CD8-positive, alpha-beta memory T cell (primary cell): ENCODE measurements at places on chromosomes 13 and 19.

- H3K4me3 ChIP-seq, result no peak overlapping the region
- H3K27ac ChIP-seq, result no peak overlapping the region
- H3K36me3 ChIP-seq, result no peaks in the 10 kb centered on the region
- DNase-seq, result no peak
Observed at GRCh38 chr13:99056381-99057014, 78.6 kb upstream of the DOCK9 start.

- no peaks in the 10 kb centered on the region for H3K36me3 ChIP-seq
- H3K27ac ChIP-seq, result no peak overlapping the region
- H3K27me3 ChIP-seq, result no peaks in the 10 kb centered on the region
- no peak for DNase-seq
Observed at GRCh38 chr13:48571126-48571913, 38.4 kb upstream of the RCBTB2 start.

DNA sequence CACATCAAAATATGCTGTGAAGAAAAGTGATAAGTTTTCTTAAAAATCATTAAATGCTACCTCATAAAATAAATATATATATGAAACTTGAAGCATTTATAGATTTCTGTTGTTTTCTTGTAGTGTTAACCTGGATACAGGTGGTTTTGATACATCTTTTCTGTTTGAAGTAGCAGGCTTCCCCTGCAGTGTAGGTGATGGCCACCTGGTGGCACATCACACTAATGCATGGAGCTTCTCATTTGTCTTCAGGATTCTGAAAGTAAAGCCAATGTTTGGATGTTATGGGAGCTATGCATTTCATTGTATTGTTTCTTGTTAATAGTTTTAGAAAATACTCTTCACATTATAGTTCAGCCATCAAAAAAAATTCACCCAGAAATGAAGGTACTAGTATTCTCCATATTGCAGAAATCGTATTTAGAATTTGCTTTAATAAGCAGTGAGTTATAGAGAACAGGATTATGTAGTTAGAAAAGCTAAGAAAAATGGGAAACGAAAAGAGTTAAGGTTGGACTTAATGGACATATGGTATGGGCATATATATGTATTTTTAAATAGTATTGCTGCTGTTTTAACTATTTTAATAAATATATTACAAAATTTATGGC is 18.7 kb downstream of the GPR180 start:
- H3K4me1 ChIP-seq, result no peaks in the 10 kb centered on the region
- no peak overlapping the region for H3K4me3 ChIP-seq
- DNase-seq, result no peak
- no peak overlapping the region for H3K27ac ChIP-seq
- H3K36me3 ChIP-seq, result peaks cover 7% of the 10 kb centered on the region
- no peaks in the 10 kb centered on the region for H3K27me3 ChIP-seq

DNA sequence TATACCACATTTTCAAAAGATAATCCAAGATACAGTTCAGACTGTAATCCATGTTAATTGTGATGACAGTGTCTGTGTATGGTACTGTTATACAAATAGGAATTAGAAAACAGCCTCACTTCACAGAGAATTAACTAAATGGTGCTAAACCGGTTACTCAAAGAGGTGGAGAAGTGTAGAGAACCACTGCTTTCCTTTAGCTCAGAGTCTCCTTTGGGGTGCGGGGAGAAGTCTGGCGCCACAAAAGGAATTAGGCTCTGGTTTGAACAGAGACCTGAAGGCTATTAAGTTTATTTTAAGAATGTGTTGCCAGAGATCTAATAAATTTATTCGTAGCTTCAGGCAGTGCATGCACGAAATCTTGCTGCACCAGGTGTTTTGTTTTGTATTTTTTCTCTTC is 65.8 kb downstream of the FREM2 start:
- no peaks in the 10 kb centered on the region for H3K36me3 ChIP-seq
- no peaks in the 10 kb centered on the region for H3K27me3 ChIP-seq
- no peak overlapping the region for H3K4me3 ChIP-seq
- H3K4me1 ChIP-seq, result no peaks in the 10 kb centered on the region
- H3K27ac ChIP-seq, result no peak overlapping the region
- DNase-seq, result no peak

- no peak for DNase-seq
- no peaks in the 10 kb centered on the region for H3K4me1 ChIP-seq
- H3K36me3 ChIP-seq, result no peaks in the 10 kb centered on the region
- H3K27ac ChIP-seq, result peak overlapping the region; percentile 57
Observed at GRCh38 chr19:38452430-38453366, 19.2 kb downstream of the RYR1 start.

GRCh38 chr13:36038785-36039555 is 92.2 kb downstream of the DCLK1 start:
- no peak overlapping the region for H3K27ac ChIP-seq
- DNase-seq, result no peak
- H3K36me3 ChIP-seq, result no peaks in the 10 kb centered on the region
- no peaks in the 10 kb centered on the region for H3K27me3 ChIP-seq

DNA sequence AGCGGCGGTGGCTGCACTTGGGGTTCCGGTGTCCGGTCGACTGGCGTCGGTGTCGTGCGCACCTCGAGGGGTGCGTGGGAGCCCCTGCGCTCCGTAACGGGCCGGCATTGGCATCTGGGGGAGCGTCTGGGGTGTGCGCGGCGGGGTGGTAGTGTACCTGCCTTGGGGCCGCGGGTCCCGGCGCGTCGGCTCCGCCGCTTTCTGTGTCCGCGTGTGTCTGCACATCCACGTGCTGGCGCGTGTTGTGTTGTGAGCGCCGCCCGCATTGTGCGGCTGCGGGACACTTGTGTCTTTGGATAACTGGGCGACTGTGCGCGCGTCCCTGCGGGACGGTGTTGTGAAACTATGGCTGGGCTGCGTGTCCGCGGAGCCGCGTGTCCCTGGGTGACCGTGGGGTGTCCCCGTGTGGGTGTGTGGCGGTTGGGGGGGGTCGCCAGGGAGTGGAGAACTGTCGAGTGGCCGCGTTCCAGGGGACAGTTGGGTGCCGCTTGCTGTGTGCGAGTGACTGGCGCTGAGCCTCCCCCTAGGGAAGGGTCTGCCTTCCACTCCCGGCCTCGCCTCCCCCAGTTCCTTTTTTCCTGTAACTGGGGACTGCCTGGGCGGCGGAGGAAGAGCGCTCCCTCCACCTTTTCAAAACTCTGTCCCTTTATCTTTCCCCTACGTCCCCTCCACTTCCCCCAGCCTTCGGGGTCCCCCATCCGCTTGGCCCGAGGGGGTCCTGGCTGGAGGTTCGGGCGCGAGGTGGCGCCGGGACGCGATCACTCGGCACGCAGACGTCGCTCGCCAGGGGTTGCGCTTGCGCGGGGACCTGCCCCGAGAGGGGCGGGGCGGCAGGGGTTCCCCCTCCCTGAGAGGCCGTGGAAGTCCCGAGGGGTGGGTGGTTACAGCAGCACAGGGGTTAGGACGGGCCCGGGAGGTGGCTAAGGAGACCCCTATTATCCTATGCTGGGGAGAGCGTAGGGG is 5.7 kb upstream of the NFIC start:
- peak overlapping the region; percentile 69 for H3K27ac ChIP-seq
- DNase-seq, result peak; percentile 75
- no peaks in the 10 kb centered on the region for H3K36me3 ChIP-seq
- peaks cover 35% of the 10 kb centered on the region for H3K4me1 ChIP-seq

GRCh38 chr13:111210544-111211469 is 95.7 kb downstream of the ARHGEF7 start:
- no peak overlapping the region for H3K4me3 ChIP-seq
- H3K27ac ChIP-seq, result no peak overlapping the region
- H3K27me3 ChIP-seq, result no peaks in the 10 kb centered on the region
- no peak for DNase-seq

- no peaks in the 10 kb centered on the region for H3K4me1 ChIP-seq
- no peaks in the 10 kb centered on the region for H3K27me3 ChIP-seq
- H3K27ac ChIP-seq, result no peak overlapping the region
- no peaks in the 10 kb centered on the region for H3K36me3 ChIP-seq
Observed at GRCh38 chr19:51147663-51148062, 5.6 kb downstream of the SIGLEC7 start.

DNA sequence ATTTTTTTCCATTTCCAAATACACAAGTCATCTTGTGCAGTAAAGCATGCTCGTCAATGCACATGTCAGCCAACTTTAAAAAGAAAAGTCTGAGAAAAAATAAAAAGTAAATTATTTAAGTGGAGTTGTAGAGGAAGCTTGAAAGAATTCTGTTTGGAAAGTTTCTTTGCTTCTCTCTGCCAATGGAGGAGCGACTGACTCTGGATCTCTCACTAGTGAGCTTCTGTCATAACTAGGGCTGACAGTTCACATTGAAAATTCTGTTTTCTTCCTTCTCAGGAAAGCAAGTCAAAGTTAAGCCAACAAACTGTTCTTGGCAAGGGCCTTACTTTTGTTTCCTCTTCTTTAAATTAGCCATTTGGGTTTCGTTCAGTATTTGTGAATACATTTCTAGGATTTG is 298.2 kb downstream of the POU4F1 start:
- H3K27ac ChIP-seq, result no peak overlapping the region
- no peak for DNase-seq
- no peaks in the 10 kb centered on the region for H3K27me3 ChIP-seq

DNA sequence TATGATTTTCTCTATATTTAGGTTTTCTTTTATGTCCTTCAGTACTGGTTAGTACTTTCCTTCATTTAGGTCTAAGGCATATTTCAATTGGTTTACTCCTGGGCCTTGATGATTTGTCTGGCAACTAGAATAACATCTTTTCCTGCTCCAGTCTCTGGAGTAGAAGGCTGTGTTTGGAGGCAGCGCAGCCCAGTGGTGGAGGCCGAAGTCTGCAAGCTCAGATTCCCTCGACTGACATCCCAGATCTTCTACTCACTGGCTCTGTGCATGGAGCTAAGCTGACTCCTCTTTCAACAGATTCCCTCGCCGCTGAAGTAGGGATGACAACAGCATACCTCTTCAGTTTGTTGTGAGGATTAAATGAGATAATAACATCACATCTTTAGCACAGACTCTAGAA is 141.0 kb downstream of the RAP2A start:
- H3K27me3 ChIP-seq, result no peaks in the 10 kb centered on the region
- H3K36me3 ChIP-seq, result no peaks in the 10 kb centered on the region
- H3K27ac ChIP-seq, result no peak overlapping the region
- H3K4me3 ChIP-seq, result no peak overlapping the region

DNA sequence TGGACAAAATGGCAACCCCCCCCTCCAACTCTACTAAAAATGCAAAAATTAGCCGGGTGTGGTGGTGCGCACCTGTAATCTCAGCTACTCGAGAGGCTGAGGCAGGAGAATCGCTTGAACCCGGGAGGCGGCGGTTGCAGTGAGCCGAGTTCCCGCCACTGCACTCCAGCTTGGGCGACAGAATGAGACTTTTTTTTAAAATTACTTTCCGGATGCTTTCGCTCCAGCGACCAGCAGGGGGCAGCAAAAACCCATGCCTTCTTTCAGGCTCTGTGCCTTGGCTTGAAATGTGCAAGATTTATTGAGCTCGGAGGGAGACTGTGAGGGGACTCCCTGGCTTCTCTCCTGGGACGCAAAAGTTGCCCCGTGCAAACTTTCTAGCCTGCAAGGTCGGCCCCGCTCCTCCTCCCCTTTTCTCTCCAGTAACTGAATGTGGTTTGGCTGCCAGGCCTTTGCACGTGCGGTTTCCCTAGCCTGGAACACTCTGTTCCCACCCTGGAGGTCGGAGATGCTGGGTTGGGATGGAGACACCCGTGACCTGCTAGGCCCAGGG is 61.4 kb upstream of the NFIC start:
- no peak overlapping the region for H3K27ac ChIP-seq
- H3K4me1 ChIP-seq, result peaks cover 8% of the 10 kb centered on the region
- peak; percentile 70 for DNase-seq
- H3K36me3 ChIP-seq, result no peaks in the 10 kb centered on the region
- H3K27me3 ChIP-seq, result no peaks in the 10 kb centered on the region

GRCh38 chr13:73991384-73991783 is 142.8 kb downstream of the KLF12 start:
- H3K36me3 ChIP-seq, result no peaks in the 10 kb centered on the region
- no peak for DNase-seq
- H3K27me3 ChIP-seq, result no peaks in the 10 kb centered on the region
- peaks cover 48% of the 10 kb centered on the region for H3K4me1 ChIP-seq
- H3K27ac ChIP-seq, result no peak overlapping the region
- H3K4me3 ChIP-seq, result no peak overlapping the region

- H3K36me3 ChIP-seq, result no peaks in the 10 kb centered on the region
- no peak for DNase-seq
- H3K4me3 ChIP-seq, result no peak overlapping the region
- H3K27me3 ChIP-seq, result peaks cover 9% of the 10 kb centered on the region
- no peaks in the 10 kb centered on the region for H3K4me1 ChIP-seq
Observed at GRCh38 chr13:43792076-43792881, 5.5 kb upstream of the ENOX1 start.

- DNase-seq, result no peak
- no peaks in the 10 kb centered on the region for H3K4me1 ChIP-seq
- no peaks in the 10 kb centered on the region for H3K27me3 ChIP-seq
- no peaks in the 10 kb centered on the region for H3K36me3 ChIP-seq
- no peak overlapping the region for H3K4me3 ChIP-seq
- H3K27ac ChIP-seq, result no peak overlapping the region
Observed at GRCh38 chr13:66995203-66995611, 234.9 kb downstream of the PCDH9 start.

DNA sequence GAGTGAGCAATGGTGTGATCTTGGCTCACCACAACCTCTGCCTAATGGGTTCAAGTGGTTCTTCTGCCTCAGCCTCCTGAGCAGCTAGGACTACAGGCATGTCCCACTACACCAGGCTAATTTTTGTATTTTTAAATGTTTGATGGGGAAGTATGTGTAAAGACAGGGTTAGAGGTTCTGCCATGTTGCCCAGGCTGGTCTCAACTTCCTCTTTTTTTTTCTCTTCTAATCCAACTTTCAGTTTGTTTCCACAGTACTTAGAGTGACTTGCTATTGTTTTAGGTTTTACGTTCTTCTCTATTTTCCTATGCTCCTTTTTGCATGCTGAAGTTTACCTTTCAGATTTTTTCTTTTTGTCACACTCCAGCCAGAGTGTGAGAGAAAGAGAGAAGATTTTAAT is 1433.0 kb downstream of the UQCRFS1 start:
- H3K27me3 ChIP-seq, result no peaks in the 10 kb centered on the region
- DNase-seq, result no peak
- H3K4me3 ChIP-seq, result no peak overlapping the region
- no peaks in the 10 kb centered on the region for H3K4me1 ChIP-seq
- H3K36me3 ChIP-seq, result no peaks in the 10 kb centered on the region
- H3K27ac ChIP-seq, result no peak overlapping the region

- no peak for DNase-seq
- H3K36me3 ChIP-seq, result no peaks in the 10 kb centered on the region
- H3K27me3 ChIP-seq, result no peaks in the 10 kb centered on the region
Observed at GRCh38 chr19:20359933-20360720, 193.1 kb downstream of the ZNF486 start.

- no peak overlapping the region for H3K4me3 ChIP-seq
- H3K27ac ChIP-seq, result no peak overlapping the region
- H3K27me3 ChIP-seq, result no peaks in the 10 kb centered on the region
- no peak for DNase-seq
- H3K4me1 ChIP-seq, result no peaks in the 10 kb centered on the region
- H3K36me3 ChIP-seq, result no peaks in the 10 kb centered on the region
Observed at GRCh38 chr19:49701271-49701786, 10.4 kb downstream of the CPT1C start.

DNA sequence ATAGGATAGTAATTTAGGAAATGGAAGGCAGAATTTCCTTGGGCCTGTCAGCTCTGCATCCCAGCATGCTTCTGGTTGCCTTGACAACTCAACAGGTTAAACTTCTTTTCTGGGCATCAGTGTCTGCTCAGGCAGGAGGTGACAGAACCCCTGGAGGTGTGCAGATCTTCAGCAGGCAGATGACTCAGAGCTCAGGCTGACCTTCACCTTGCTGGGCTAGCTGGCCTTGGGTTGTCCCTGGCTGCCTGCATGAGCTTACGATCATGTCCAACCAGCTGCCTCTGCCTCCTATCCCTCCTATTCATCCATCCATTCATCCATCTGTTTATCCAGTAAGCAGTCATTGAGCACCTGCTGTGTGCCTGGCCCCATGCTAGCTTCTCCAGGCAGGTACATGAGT is 81.2 kb upstream of the KCTD15 start:
- no peak overlapping the region for H3K4me3 ChIP-seq
- H3K27me3 ChIP-seq, result no peaks in the 10 kb centered on the region
- no peak overlapping the region for H3K27ac ChIP-seq
- H3K4me1 ChIP-seq, result no peaks in the 10 kb centered on the region
- no peak for DNase-seq
- H3K36me3 ChIP-seq, result no peaks in the 10 kb centered on the region
